Lung microvascular endothelial cell (primary cell): ENCODE measurements at places on chromosomes 6 and 20.

- no peak for DNase-seq
Measured at GRCh38 chr20:35840421-35840820, 68.6 kb downstream of the PHF20 start.

DNA sequence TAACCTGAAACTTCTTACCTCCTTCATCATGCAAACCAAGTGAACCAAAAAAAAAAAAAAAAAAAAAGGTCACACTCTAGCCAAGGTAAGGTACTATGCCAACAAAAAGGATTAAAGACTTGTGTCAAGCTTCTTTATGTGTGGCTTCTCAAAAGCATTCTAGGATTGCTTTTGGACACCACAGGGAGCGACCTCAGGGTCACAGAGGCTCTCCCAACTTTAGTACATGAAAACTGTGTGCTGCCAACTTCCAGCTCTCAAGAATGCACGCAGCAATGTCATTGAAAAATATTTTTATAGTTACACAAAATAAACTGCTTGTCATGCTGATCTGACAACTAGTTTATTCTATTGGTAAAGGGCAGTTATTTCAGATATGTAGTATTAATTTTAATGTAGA, 243.8 kb downstream of the PLCB1 start:
- no peak for DNase-seq

DNA sequence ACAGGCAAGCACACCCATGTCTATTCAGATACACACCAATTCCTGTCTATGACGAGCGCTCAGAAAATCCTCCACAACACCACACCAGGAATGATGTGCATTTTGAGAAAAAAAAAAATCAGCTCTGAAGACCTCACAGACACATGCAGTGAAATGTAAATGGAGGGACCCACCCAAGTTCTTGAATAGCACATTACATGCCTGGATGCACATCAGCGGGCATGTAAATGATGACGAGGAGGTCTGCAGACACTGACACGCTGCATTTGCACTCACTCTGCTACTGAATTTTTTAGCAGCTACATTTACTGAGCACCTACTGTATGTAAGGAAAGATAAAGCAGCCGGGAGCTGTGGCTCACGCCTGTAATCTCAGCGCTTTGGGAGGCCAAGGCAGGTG, 14.7 kb downstream of the NRSN2 start:
- no peak for DNase-seq

DNA sequence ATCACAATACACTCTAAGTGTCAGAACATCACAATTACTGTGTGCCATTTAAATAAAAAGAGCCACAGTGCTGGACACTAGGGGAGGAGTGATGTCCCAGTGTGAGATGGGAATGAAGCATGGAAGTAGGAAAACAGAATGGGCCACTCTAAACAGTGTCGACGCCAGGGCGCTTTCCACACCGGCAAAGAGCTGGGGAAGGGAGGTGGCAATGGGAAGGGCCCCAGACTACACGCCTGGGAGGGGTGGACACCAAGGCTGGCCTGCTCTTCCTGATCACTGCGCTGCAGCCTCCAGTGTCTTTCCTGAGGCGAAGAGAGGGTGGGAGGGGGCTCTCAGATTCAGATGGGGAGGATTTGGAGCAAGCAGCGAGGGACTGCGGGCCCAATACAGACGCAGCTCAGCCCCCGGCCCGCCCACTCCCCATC, 75.9 kb downstream of the ERMARD start:
- no peak for DNase-seq

GRCh38 chr6:110654096-110654820, 161.0 kb downstream of the CDK19 start:
- DNase-seq = no peak
